Caco-2 (cell line): ENCODE measurements at places on chromosomes 3 and 15.

- DNase-seq = no peak
These were observed 57.6 kb downstream of the RARB start for GRCh38 chr3:25485673-25486072.

GRCh38 chr3:193767353-193768069 lies 174.5 kb downstream of the OPA1 start:
- DNase-seq = no peak

- DNase-seq = no peak
These were observed 240.5 kb upstream of the UBE2E1 start for GRCh38 chr3:23565041-23565775.

DNA sequence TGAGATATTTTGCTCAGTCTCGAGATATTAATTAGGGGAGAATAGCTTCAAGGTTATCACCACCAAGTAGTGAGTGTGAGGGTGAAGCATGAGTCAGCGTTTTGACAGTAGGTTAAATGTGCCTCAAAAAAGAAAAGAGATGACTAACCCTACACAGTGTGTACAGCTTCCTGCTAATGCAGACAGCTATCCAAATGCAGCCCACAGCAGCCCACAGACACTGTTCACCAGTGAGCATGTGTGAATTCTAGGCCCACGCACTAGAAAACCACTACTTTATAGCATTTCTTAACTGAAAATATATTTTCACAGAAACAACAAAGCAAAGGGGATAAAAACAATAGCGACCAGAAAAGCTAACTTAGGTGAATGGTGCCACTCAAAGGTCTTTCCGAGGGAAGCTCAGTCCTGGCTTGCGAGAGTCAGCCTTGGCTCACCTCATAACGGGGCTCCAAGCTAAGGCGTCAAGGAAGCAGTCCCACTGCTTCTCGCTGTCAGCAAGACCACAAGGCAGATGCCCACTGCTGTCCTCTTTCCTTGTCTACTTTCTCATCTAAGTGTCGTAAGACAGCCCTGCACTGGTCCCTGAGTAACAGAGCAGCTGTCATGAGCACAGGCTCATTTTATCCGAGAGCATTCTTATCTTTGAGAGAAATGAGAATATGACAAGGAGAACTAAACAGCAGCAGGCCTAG lies 47.6 kb downstream of the TXNRD3 start:
- no peak for DNase-seq

DNA sequence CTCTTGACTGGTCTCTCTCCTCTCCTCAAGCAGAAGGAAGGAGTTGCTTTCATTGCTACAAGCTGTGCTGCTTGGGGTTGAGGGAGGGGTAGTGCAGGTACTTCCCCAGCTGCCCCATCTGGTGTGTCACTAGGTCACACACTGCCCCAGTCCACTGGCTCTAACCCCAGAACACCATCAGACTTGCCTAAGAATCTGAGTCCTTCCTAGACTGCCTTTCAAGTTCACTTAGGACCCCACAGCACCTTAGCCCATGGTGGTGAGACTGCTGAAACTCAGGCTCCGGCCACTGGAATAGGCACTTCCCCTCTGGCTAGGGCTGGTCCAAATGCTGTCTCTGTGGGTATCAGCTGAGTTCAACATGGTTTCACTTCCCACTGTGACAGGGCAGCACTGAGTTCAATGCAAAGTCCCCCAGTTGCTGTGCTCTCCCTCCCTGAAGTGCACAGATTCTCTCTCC lies 279.7 kb upstream of the GOLGA6L4 start:
- no peak for DNase-seq

DNA sequence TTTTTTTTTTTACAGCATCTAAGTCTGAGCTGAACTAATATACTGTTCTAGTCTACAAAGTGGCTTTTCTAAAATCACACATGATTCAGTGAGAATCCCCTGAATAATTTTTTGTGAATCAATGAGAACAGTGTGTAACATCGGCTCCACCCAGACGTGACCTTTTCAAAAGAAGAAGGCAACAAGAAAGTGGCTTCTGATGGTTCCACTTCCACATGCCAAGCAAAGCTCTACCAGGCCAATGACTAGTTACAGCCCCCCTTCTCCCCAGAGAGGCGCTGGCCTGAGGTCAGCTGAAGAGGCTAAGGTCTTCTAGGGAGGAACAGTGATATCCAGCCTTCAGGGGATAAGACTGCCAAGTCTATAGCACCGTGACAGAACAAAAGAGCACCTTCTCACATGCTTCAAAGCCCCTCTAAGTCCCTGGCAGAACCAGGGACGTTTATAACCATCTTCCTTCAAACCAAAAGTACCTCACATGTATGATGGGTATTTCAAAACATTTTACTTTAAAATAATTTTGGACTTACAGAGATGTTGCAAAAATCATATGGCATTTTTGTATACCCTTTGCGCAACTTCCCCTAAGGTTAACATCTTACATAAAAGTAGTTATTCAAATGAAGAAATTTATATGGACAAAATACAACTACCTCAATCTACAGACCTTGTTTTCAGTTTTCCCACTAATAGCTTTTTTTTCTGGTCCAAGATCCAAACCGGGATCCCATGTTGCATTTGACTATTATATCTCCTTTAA lies 177.9 kb downstream of the OSBPL10 start:
- no peak for DNase-seq

DNA sequence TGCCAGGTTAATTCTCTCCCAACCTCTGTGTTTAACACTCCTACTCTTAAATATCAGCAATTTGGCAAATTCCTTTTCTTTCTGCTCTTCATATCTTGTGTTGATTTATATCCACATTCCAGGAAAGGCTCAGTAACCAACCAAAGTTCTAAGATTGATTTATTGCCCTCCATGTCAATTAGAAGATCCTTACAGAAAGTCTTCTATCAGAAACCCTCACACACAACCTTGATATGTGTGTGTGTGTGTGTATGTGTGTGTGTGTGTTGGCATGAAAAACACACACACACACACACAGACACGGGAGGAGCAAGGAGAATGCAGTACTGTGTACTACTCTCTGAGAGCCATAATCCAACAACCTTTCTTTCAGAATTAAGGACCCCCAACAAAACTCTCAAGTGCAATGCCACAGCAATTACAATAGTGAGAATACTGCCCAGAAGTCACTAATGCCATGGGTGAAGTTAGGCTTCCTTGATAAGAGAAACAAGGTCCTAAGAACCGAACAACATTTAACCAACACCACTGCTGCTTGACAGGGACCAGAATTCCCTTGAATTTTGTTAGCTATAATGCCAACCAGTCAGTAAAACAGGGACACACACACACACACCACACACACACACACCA lies 1.1 kb downstream of the LSAMP start:
- DNase-seq = no peak

- no peak for DNase-seq
These were observed 35.6 kb upstream of the PPP4R2 start for GRCh38 chr3:72960812-72961518.

DNA sequence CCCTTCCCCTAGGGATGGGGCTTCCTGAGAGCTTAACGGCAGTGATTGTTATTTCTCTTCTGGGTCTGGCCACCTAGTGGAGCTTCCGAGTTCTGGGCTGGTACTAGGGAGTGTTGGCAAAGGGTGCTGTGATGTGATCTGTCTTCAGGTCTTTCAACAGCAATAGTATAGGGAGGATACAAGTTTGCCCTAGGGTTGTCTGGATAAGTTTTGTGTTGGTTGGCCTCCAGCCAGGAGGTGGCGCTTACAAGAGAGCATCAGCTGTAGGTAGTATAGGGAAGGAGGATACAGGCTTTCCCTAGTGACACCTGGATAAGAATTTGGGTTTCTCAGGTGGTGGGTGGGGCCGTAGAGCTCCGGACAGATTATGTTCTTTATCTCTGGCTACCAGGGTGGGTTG lies 19.2 kb upstream of the CPOX start:
- peak; percentile 44 for DNase-seq

- peak; percentile 56 for DNase-seq
These were observed 233.2 kb upstream of the TPM1 start for GRCh38 chr15:62809115-62809967.

- DNase-seq = no peak
These were observed 6.4 kb downstream of the BDH1 start for GRCh38 chr3:197549261-197549885.
